ENCODE measurements at places on chromosomes 16 and 17. TPM values are rescaled to one million over a fixed set of nuclear protein-coding genes. Genes with fewer than 3 reads are reported as not detected.

The SPATA32 gene
- total RNA-seq: 0.85 TPM

The PLK1 gene
- 122 TPM for total RNA-seq

The CDK12 gene
- total RNA-seq: 321 TPM

The XPO6 gene
- 149 TPM for total RNA-seq

The SOX9 gene
- total RNA-seq: 173 TPM

The PIRT gene
- total RNA-seq: not detected

The SLC13A2 gene
- total RNA-seq: not detected

The NQO1 gene
- 415 TPM for total RNA-seq

The KRTAP16-1 gene
- total RNA-seq: not detected

The HYDIN gene
- total RNA-seq: 2.9 TPM

The CFAP97D1 gene
- total RNA-seq: not detected

The UMOD gene
- total RNA-seq: not detected

The SEPTIN12 gene
- not detected for total RNA-seq

The TMEM88 gene
- 2.9 TPM for total RNA-seq

DNA sequence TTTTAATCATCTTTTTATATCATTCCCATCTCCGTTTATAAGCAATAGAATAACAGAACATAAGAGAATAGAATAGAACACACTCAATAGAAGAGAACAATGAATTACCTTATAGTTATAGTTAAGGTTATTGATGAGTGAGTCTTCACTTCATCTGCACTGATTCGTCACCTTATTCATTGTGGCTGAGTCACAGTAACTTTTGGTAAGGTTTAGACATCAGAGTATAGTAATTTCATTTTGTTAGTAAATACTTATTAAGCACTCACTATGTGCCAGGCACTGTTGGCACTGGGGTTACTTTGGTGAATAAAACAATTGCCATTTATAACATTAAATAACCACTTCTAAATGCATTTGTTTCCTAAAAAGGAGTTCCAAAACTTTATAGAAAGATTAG is 22.5 kb downstream of the PHKB start:
- no peaks in the 10 kb centered on the region for H3K27me3 ChIP-seq
- no peak for DNase-seq
- no peaks in the 10 kb centered on the region for H3K4me1 ChIP-seq
- no peak overlapping the region for H3K4me3 ChIP-seq

DNA sequence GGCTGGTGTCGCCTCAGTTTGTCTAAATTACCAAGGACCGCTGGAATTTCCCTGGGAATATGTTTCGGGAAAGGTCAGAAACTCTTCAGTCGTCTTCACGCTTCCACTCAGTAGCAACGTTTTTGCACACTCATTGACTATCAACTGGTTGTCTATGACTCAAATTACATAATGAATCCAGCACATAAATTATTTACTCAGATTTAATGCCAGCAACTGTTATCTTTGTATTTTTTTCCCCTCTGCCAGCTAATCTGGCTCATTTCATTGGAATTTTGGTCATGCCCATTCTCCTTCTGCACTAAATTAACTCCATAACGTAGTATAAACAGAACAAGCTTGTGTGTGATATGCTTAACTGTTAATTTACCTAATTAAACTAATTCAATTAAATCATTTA is 372.7 kb upstream of the ZFHX3 start:
- DNase-seq: no peak
- peaks cover 96% of the 10 kb centered on the region for H3K27me3 ChIP-seq
- H3K27ac ChIP-seq: no peak overlapping the region
- H3K36me3 ChIP-seq: no peaks in the 10 kb centered on the region
- no peak overlapping the region for H3K4me3 ChIP-seq

DNA sequence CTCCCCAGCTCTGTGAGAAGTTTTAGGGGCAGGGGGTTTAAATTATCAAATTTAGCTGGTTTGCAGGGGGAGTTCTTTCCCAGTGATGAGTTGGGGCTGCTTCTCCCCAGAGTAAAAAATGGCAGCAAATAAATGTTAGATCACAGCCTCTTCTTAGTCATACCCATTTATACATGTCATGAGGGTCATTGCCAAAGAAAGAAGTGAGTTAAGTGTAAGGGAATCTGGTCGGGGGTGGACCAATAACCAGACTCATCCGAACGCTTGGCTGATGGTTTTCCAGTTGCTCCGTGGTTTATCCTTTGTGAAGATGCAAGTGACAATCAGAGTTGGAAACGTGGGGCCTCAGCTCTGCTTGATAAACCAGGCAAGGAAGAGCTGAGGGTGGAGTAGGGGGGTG is 87.1 kb downstream of the PLXDC1 start:
- no peak for DNase-seq
- peaks cover 2% of the 10 kb centered on the region for H3K4me1 ChIP-seq
- H3K4me3 ChIP-seq: no peak overlapping the region
- no peaks in the 10 kb centered on the region for H3K36me3 ChIP-seq
- H3K27me3 ChIP-seq: peaks cover 94% of the 10 kb centered on the region

GRCh38 chr16:30535106-30535776 is 583 bp upstream of the ZNF747 start:
- peaks cover 24% of the 10 kb centered on the region for H3K4me1 ChIP-seq
- H3K27me3 ChIP-seq: no peaks in the 10 kb centered on the region
- peak overlapping the region; percentile 73 for H3K4me3 ChIP-seq
- peaks cover 45% of the 10 kb centered on the region for H3K36me3 ChIP-seq
- DNase-seq: no peak
- H3K27ac ChIP-seq: peak overlapping the region; percentile 65

- peaks cover 52% of the 10 kb centered on the region for H3K27me3 ChIP-seq
- no peak overlapping the region for H3K4me3 ChIP-seq
- H3K36me3 ChIP-seq: no peaks in the 10 kb centered on the region
- H3K27ac ChIP-seq: no peak overlapping the region
- DNase-seq: no peak
Measured at GRCh38 chr16:72050769-72051464, 3.4 kb upstream of the HP start.

DNA sequence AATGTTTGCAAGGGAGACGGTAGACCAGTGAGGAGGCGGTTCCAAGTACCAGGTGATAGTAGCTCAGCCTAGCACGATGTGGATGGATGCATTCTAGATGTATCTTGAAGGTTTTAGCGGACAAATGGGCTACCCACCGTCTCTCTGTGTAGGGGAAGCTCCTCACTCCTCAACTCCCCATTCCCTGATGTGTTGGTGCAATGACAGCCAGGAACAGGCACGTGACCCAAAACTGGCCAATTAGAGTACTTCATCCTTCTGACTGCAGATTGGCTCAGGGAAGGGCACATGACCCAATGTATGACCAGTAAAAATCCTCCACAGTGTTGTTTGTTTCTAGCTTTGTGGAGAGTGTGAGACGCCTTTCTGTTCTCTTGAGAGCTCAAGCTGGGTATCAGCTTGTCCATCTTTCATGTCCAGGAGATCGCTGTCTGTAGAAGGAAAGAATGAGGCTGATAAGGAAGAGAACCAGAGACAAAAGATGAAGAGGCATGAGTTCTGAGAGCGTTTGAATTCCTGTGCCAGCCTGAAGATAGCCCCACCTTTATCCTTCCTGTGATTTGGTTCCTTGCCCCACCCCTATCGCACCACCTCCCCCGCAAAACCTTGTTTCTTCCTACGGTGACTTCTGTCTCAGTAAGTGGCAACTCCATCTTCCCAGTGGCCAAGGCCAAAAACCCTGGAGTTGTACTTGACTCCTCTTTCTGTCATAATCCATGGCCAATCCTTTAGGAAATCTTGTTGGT is 2.3 kb upstream of the BORCS6 start:
- peak; percentile 76 for DNase-seq
- peaks cover 21% of the 10 kb centered on the region for H3K36me3 ChIP-seq
- no peaks in the 10 kb centered on the region for H3K4me1 ChIP-seq
- H3K27ac ChIP-seq: no peak overlapping the region
- no peak overlapping the region for H3K4me3 ChIP-seq
- H3K27me3 ChIP-seq: no peaks in the 10 kb centered on the region

GRCh38 chr16:6279286-6279685 is 1053.4 kb upstream of the RBFOX1 start:
- no peak for DNase-seq
- H3K36me3 ChIP-seq: no peaks in the 10 kb centered on the region
- no peak overlapping the region for H3K4me3 ChIP-seq

GRCh38 chr16:20675488-20676267 is 21.8 kb downstream of the ACSM1 start:
- peak; percentile 68 for DNase-seq
- peaks cover 27% of the 10 kb centered on the region for H3K36me3 ChIP-seq
- peak overlapping the region; percentile 72 for H3K4me3 ChIP-seq
- no peaks in the 10 kb centered on the region for H3K27me3 ChIP-seq

DNA sequence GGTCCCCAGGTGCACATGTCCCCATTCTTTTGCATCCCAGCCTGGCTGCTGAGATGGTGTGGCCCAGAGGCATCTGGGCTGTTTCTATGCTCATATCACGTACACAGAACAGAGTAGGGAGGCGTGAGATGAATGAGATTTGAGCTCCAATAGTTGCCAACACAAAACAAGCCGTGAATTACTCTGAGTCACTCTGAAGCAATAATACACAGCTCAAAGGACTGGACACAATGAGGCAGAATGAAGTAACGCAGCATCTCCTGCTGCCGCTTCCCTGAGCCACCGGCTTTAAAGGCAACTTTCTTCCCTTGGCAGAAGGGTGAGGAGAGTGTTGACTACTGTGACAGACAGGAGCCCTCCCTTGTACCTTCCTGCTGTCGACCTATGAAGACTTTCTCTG is 33.9 kb upstream of the CLEC18B start:
- H3K36me3 ChIP-seq: peaks cover 54% of the 10 kb centered on the region
- H3K27ac ChIP-seq: no peak overlapping the region
- no peaks in the 10 kb centered on the region for H3K4me1 ChIP-seq
- no peak overlapping the region for H3K4me3 ChIP-seq

DNA sequence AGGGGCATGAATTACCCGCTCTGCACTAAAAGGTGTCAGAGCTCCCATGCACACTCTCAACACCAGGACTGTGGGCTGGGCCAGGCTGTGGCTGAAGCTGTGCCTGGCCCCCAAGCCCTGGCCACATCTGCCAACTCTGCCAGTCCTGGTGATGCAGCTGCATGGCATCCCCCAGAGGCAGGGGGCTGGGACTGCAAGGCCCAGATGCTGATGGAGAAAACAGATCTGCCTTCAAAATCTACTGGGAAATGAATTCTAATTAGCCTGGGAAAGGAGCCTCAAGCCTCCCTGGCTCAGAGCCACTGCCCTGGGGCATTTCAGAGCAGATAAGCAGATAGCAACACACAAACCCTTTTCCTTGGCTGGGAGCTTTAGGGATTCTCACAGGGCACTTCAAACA is 3.4 kb downstream of the CHST6 start:
- H3K36me3 ChIP-seq: peaks cover 6% of the 10 kb centered on the region
- peaks cover 12% of the 10 kb centered on the region for H3K27me3 ChIP-seq
- H3K4me3 ChIP-seq: no peak overlapping the region
- H3K27ac ChIP-seq: no peak overlapping the region
- DNase-seq: peak; percentile 69

- DNase-seq: no peak
- peaks cover 48% of the 10 kb centered on the region for H3K27me3 ChIP-seq
- H3K4me1 ChIP-seq: no peaks in the 10 kb centered on the region
Measured at GRCh38 chr17:79057737-79058385, 16.8 kb upstream of the ENGASE start.

- H3K27ac ChIP-seq: no peak overlapping the region
- no peaks in the 10 kb centered on the region for H3K4me1 ChIP-seq
- H3K4me3 ChIP-seq: no peak overlapping the region
Measured at GRCh38 chr16:80048250-80048649, 447.7 kb upstream of the MAF start.

DNA sequence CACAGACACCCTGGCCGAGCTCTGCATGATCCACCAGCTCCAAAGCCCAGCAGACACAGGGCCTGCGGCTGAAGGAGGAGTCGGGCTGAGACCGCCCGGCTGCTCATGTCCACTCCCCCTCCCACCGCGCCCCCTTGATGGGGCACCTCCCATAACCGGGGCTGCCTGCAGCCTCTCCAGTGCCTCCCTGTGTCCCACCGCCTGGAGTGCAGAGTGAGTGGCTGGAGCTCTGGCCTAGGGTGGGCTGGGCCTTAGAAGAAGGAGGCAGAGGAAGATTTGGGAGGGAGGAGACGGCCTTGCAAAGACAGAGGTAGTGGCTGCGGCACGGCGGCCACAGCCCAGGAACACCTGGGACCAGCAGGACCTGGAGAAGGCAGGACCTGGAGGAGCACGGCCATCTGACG is 4.0 kb downstream of the CBFA2T3 start:
- peaks cover 4% of the 10 kb centered on the region for H3K36me3 ChIP-seq
- H3K4me1 ChIP-seq: peaks cover 9% of the 10 kb centered on the region
- no peak overlapping the region for H3K27ac ChIP-seq
- H3K27me3 ChIP-seq: peaks cover 100% of the 10 kb centered on the region
- no peak for DNase-seq

DNA sequence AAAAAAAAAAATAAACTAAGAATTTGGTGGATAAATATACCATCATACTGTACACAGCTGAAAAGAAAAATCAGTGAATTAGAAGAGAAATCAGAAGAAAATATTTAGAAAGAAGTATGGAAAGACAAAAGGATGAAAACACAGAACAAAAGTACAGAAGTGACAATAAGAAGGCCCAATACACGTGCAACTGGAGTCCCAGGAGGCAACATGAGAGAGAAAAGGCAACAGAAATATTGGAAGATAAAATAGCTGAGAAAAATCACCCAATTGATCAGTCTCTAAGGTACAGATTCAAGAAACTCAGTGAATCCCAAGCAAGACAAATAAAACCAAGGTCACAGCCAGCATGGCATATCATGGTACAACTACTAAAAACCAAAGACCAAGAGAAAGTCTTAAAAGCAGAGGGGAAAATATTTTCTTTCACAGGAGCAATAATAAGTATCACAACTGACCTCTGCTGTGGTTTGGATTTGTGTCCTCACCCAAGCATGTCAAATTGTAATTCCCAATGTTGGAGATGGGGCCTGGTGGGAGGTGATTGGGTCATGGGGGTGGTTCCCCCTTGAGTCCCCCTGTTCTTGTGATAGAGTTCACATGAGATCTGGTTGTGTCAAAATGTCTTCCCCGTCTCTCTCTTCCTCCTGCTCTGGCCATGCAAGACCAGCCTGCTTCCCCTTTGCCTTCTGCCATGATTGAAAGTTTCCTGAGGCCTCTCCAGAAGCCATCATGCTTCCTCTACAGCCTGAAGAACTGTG is 20.2 kb upstream of the ENGASE start:
- peaks cover 70% of the 10 kb centered on the region for H3K27me3 ChIP-seq
- H3K4me1 ChIP-seq: no peaks in the 10 kb centered on the region
- no peaks in the 10 kb centered on the region for H3K36me3 ChIP-seq
- no peak overlapping the region for H3K27ac ChIP-seq
- H3K4me3 ChIP-seq: no peak overlapping the region
- no peak for DNase-seq

DNA sequence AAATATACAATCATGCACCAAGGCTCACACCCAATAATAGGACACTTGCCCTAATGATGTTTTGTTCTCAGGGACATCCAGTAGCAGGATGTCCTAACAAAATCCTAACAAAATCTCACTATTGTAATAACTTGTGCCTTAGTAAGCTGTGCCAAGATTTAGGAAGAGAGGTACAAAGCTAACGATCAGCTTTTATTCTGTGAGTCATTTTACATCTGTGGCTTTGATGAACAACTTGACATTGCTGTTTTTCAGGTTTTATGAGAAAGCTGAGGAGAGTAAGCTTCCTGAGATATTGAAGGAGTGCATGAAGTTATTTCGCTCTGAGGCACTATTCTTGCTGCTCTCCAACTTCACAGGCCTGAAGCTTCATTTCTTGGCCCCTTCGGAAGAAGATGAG is 18.9 kb downstream of the OGFOD1 start:
- H3K4me1 ChIP-seq: peaks cover 7% of the 10 kb centered on the region
- DNase-seq: no peak
- H3K4me3 ChIP-seq: no peak overlapping the region
- no peaks in the 10 kb centered on the region for H3K27me3 ChIP-seq

- DNase-seq: no peak
- H3K27me3 ChIP-seq: no peaks in the 10 kb centered on the region
- no peaks in the 10 kb centered on the region for H3K4me1 ChIP-seq
- no peak overlapping the region for H3K4me3 ChIP-seq
- H3K27ac ChIP-seq: no peak overlapping the region
Measured at GRCh38 chr17:65975878-65976277, 216.1 kb downstream of the CEP112 start.

- no peak for DNase-seq
- H3K36me3 ChIP-seq: no peaks in the 10 kb centered on the region
Measured at GRCh38 chr17:19492141-19492540, 41.5 kb upstream of the SLC47A1 start.
